ENCODE measurements at places on chromosomes 12 and 14.

- peak; percentile 47 for DNase-seq
Observed at GRCh38 chr14:55446127-55446736, 5.8 kb upstream of the TBPL2 start.

GRCh38 chr12:54442961-54443360 lies 23.9 kb upstream of the ITGA5 start:
- DNase-seq: no peak

DNA sequence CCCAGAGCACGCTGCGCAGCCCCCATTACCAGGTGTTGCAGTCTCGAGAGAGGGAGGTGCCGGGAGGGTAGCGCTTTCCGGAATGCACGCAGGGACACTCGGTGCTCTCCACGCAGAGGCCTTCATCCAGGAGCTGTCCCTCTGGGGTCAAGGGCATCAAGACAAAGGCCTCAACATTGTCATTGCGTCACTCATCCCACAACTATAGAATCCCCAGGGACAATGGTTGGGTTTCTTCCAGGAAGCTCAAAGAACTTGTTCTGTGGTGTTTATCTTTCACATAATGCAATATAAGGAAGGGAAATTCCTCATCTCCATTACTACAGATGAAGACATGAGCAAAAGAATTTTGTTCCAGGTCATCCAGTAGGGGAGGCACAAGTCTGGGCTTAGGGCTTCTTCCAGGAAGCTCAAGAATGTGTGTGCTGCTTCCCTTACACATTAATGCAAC lies 52.1 kb downstream of the VWF start:
- no peak for DNase-seq

DNA sequence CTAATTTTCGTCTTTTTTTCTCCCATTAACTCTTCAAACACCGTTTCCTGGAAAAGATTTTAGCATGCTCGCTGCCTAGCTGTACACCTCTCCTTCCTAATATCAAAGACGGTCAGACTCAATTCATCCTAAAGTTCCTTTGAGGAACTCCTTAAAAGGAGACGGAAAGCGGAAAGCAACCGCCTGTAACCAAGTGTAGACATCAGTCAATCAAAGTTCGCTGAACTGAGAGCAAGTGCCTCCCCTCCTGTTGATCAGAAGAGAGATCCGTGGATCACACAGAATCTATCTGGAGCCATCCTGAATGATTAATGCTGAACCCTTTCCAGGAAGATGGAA lies 412 bp upstream of the TEP1 start:
- no peak for DNase-seq

DNA sequence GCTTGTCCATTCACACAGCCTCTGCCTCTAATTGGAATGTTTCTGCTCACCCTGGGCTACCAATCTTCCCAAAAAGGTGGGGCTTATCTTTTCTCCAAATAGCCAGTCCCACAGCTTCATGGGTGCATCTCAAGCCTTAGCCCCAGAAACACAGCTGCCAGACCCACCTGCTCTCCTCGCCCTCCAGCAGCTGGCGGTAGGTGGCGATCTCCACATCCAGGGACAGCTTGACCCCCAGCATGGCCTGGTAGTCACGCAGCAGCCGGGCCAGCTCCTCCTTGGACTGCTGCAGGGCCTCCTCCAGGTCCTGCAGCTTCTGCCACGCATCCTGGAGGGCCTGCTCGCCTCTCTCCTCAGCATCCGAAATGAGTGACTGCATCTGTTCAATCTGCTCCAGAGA lies 11.1 kb downstream of the KRT77 start:
- no peak for DNase-seq

- no peak for DNase-seq
Observed at GRCh38 chr12:45122768-45123380, 72.0 kb upstream of the DBX2 start.

- no peak for DNase-seq
Observed at GRCh38 chr14:86203843-86204242, 673.9 kb downstream of the FLRT2 start.

GRCh38 chr12:4648104-4648500 lies 749 bp downstream of the AKAP3 start:
- peak; percentile 4 for DNase-seq

- no peak for DNase-seq
Observed at GRCh38 chr14:76887191-76887590, 61.0 kb downstream of the LRRC74A start.

DNA sequence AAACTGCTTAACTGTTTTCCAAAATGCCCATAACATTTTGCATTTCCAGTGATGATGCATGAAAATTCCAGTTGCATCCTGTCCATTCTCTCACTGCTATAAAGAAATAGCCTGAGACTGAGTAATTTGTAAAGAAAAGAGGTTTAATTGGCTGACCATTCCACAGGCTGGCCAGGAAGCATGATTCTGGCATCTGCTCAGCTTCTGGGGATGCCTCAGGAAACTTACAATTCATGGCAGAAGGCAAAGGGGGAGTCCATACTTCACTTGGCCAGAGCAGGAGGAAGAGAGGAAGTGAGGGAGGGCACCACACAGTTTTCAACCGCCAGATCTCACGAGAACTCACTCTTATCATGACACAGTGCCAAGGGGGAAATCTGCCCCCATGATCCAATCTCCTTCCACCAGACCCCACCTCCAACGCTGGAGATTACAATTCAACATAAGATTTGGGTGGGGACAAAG lies 18.2 kb upstream of the CLEC2D start:
- no peak for DNase-seq

DNA sequence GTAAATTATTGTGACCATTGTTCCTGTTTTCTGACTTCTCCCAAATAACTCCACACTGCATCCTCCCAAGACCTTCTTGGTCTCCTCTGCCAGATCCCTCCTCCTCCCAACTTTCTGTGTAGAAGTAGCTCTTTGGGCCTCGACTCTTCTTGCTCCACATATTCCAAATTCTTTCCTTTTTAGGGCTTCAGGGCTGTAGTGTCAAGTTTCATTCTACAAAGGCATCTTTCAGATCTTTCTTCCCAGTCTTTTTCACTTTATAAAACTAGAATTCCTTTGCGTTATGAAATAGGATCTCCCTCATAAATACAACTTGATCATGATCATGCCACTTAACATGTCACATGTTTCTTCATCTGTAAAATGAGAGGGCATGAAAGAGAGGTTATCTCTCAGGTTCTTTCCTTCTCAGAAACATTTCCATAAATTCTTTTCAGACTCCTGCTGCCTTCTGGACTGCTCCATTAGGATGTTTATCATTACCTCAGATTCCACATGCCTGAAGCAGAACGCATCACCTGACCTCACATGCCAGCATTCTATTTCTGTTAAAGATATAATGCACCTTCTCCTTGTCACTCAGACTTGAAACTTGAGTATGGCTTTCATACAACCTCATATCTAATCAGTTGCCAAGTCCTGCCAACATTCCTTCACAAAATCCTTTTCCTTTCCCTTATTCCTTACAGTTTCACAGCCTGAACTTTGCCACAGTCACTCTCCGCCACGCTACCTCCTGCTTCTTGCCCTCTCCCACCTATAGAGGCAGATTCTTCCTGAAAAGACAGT lies 8.5 kb downstream of the SLC38A1 start:
- DNase-seq: no peak

DNA sequence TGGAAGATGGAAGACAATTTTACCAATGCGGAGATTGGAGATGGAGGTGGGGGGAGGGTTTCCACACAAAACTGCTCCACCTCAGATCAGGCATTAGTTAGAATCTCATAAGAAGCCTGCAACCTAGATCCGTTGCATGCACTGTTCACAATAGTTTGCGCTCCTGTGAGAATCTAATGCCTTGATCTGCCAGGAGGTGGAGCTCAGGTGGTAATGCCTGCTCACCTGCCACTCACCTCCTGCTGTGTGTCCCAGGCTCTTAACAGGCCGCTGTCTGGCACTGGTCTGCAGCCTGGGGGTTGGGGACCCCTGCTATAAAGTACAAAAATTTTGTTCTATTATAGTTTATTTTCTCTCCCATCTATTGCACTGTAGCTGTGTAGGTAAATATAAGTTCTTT lies 84.9 kb upstream of the FOXG1 start:
- no peak for DNase-seq

- DNase-seq: no peak
Observed at GRCh38 chr12:88549929-88550328, 30.3 kb downstream of the KITLG start.

DNA sequence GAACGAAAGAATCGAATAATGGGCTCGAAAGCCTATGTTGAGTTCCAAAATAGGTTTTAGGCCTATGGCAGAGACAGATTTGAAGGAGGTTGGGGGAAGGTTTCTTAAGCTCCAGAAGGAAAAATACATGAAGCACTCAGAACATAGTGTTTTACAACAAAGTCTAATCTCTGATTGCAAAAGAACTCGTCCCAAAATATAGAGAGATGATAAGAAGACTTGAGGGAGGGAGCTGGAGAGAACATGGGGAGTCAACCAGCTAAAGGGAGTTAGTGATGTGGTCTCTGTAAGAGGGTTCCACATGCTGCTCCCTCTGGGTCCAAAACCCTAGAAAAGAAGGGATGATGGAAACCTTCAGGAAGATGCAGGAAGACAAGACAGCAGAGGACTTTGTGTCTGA lies 54.8 kb upstream of the DAAM1 start:
- DNase-seq: no peak

- DNase-seq: no peak
Observed at GRCh38 chr14:100108840-100109593, 43.8 kb downstream of the EVL start.

- no peak for DNase-seq
Observed at GRCh38 chr12:60947533-60947932, 1312.7 kb upstream of the USP15 start.

GRCh38 chr14:31884776-31885379 lies 192.2 kb upstream of the ARHGAP5 start:
- DNase-seq: no peak

- no peak for DNase-seq
Observed at GRCh38 chr14:39376667-39377403, 55.4 kb downstream of the FBXO33 start.

DNA sequence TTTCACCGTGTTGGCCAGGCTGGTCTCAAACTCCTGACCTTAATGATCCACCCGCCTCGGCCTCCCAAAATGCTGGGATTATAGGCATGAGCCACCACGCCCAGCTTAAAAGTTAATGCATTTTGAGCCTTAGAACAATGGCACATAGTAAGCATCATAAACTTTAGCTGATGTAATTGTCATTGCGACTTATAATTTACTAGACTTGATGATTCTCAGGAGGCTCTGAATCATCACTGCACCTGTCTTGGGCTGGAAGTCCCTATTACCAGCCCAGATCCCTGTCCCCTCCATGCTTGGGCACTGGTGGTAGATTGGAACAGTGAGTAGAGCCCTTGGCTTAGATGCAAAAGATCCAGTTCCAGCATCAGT lies 26.1 kb downstream of the KMT5A start:
- DNase-seq: no peak

DNA sequence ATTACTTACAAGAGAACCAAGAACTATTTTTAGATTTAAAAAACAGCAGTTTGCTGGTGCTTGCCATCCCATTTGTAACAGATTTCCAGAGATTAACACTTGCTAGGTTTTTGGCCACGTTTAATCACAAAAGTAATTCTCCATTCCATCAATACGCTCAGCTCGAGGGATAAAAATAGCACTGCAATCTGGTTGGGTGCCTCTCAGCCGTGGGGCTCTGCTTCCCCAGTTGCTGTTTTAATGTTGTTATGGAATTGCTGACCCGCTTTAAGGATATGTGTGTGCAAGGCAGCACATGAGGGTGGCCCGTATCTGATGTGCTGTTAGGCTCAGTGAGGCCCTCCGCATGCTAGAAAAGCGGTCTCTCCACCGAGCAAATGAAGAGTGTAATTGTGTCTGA lies 222.2 kb upstream of the TMEM260 start:
- DNase-seq: no peak

DNA sequence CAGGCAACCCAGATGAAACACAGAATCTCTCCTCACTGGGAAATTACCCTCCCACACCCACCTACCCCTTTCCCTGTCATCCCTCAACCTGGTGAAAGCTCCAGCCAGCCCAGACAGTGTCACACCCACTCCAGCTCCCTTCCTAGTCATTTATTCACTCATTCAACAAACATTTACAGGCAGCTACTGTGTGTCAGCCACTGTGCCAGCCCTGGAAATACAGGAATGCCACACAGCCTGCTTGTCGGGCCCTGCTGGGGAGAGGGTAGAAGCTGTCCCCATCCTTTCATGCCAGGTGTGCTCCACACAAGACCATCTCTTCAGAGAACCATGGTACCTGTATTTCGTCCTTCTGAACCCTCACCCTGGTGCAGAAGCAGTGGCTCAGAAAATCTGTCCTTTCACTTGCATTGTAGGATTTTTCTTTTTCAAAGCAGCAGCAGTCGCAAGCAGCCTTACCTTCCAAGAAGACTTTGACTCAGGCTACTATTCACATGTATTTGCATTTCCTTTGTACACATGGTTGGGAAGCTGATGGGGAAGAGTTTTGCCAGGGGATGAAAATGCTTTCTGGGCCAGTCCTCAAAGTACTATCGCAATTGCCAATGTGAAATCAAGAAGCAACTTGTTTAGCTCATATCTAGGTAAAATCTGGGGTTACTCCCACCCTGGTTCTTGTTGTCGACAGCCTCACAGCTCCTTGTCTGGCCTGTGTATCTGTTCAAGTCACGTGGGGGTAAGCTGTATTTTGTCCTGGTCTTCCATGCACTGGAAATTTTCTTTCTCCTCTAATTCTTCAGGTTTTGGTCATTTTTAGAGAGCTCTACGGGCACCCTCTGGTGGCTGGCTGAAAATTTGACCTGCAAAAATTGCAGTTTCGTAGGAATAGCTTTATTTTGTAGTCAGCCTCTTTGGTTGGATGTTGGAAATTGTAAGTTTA lies 147.4 kb upstream of the EGLN3 start:
- no peak for DNase-seq

DNA sequence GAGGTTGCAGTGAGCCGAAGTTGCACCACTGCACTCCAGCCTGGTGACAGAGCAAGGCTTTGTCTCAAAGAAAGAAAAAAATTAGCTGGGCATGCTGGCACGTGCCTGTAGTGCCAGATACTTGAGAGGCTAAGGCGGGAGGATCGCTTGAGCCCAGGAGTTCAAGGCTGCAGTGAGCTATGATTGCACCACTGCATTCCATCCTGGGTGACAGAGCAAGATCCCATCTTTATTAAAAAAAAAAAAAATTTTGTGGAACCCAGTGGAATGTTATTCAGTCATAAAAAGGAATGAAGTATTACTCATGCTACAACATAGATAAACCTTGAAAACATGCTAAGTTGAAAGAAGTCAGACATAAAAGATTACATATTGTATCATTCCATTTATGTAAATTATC lies 8.3 kb upstream of the ERBB3 start:
- DNase-seq: no peak

DNA sequence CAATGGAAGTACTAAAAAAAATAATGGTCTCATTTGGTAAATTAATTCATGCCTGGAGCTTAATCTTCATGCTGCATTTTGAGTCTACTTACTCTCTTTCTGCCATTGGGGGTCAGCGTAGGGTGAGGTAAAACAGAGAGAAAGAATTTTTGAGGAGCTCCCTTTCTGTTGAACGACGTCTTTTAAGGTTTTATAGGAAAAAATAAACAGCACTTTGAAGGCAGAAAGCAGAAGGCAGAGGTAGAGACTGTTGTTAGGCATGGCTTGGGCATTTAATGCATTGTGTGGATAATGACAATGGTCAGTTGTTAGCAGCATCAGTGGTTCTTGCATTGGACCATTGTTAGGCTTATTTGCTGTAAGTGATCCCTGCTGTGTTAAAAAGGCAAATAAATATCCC lies 557.2 kb upstream of the STXBP6 start:
- no peak for DNase-seq
